Putamen (tissue), 1 donor: ENCODE measurements at places on chromosomes 2 and 18.

DNA sequence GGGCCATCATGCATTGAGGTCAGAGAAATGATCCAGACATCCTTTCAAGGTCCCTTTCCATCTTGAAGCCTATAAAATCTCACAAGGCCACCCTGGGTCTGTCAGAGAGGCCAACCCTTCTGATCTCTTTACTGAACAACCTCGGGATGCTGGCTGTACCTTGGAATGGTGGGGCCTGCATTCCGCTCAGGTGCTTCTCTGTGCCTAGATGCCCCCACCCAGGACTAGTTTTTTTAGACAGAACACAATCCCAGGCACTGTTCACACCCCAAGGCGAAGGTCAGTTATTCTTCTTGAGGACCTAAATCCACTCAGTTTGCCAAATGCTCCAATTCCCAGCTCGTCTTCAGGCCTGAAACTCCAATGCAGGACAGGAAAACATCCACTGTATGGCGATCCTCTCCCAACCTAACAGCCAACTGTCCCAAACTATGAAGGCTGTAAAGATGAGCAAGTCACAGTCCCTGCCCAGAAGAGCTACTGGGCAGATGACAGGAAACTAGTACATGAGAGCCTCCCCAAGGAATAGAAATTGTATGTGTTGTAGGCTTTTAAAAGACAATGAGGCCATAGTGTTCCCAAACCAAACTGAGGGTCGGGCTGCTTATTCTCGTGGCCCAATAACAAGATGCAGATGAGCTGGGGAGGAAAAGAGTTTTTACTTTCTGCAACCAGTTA lies 154.4 kb upstream of the ACAA2 start:
- DNase-seq, result no peak

GRCh38 chr2:106115665-106116064 lies 78.4 kb downstream of the UXS1 start:
- DNase-seq, result no peak

GRCh38 chr2:141968433-141968832 lies 162.4 kb downstream of the LRP1B start:
- DNase-seq, result peak; percentile 39

DNA sequence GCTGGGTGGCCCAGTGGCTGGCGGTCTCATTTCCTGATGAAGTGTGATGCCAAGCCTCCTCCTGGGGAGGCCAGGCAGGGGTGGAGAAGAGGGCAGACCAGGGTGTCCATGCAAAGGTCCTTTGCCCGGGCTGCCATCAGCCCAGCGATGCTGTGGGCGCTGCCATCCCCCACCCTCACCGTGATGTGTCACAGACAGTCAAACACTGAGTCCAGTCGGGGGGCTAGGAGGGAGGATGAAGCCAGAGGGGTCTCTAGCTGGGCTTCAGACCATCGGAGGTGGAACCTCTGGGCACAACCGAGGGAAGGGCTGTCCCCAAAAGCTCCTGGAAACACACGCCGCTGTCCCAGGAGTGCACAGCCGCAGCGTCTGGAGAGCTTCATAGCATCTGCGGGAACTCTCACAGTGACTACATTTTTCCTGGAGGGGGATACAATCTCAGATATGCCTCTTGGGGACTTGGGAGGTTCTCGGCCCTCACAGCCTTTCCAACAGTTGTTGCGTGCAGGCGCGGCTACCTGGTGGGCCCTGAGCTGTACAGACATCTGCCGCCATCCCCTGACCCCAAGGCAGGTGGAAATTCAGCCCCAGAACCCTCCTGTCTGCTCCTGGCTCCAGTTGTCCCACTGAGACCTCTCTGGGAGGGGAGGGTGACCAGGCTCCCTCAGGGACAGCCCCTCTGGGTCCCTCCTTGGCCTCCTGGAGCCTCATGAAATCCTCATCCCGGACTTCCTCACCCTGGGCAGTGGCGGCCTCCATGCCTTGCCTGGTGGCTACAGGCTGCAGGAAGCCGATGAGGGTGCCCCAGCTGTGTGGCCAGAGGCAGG lies 26.5 kb upstream of the OTOS start:
- no peak for DNase-seq

DNA sequence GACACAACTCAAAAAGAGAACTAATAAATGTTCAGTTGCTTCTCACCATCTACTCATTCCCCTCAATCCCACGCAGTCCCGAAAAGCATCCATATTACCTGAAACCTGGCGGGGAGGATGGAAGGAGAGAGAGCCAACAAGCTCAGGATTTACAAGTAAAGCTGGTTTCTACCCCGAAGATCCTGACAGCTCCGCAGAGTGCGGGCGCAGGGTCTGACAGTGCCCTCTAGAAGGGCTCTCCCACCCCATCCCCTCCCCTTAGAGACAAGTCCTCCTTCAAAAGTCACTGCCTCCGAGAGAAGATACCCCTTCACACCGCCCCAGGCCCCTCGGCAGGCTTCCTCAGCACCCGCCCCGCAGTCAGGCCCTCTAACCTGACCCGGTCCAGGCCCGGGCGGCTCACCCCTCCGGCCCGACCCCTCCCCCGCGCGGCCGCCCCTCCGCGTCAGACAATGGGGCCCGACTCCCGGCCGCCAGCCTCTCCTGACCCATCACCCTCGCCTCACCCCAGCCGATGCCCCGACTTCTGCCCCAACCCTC lies 550 bp downstream of the RAB1A start:
- DNase-seq, result no peak

DNA sequence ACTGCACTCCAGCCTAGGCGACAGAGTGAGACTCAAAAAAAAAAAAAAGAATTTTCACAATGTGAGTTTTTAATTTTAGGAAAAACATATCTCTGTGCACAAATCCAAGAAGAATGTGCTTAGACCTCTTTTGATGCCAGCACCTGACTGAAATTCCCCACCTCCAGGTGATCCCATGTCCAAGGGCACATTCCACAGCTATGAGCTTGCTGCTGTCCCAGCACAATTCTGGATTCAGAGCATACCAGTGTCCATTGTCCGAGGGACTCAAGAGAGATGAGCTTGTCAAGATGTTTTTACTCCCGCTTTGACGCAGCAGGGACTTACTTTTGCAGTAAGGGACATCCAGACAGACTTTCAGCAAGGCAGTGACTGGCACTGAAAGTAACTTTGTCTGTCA lies 489.1 kb upstream of the ACVR2A start:
- no peak for DNase-seq

- no peak for DNase-seq
Observed at GRCh38 chr2:194674043-194674442, 983.0 kb upstream of the SLC39A10 start.
